ENCODE measurements at places on chromosomes 7 and 10.

- no peak for DNase-seq
These were observed 233.3 kb downstream of the SLC25A13 start for GRCh38 chr7:96088579-96088978.

DNA sequence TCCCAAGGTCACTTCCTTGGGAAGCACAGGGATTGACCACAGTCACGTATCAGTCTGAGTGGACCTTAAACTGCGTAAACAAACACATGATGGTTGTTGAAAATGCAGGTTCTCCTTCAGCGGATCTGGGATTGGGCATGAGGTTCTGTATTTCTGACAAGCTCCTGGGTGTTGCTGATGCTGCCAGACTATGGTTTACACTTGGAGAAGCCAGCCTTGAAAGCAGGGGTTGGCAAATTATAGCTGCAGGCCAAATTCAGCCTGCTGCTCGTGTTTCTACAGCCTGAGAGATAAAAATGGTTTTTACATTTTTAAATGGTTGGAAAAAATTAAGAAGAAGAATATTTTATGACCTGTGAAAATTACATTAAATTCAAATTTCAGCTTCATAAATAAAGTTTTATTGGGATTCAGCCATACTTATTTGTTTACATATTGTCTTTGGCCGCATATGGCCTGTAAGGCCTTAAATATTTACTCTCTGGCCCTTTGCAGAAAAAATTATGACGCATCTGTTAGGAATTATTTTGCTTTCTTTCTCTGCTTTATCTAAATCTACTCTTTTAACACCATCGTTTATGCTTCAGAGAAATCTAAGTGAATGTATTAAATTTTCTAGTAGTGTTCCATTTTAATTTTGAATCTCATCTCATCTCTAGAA, 109.6 kb downstream of the SH2D4B start:
- DNase-seq, result no peak

DNA sequence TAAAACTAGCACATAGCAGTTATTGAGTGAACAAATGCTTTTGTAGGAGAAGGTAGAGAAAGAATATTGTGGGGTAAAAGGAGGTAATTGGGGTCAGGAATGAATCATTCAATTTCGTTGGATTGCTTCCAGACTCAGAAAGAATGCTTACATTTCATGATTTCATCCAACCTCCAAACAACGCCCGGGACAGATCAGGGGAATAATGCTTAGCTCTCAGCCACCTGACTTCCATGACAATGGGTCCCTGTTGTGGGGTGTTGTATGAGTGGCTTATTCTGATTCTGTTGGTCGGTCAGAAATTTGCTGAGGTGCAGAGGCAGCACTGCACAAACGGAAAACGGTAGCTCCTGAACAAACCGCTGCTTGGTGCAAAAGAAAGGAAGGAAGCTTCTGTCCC, 24.0 kb upstream of the INPP5F start:
- no peak for DNase-seq

GRCh38 chr10:20949967-20950366, 52.9 kb upstream of the NEBL start:
- no peak for DNase-seq

GRCh38 chr10:47207281-47207615, 92.7 kb upstream of the GDF10 start:
- no peak for DNase-seq

DNA sequence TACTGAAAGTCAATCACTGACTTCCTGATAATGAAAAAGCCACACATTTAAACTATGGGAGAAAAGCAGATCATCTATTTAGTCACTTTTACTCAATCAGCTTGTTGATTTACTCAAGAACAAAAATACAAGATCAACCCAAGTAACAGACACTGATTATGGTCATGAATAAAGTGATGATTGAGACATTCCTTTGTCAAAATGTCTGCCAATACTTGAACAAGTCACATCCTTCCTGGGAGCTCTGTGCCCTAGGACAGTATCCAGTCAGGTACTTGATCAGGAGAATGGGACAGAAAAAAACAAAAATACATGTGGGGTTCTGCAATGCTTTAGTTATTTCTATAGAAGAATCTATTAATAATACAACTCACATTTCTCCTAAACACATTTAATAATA, 150.0 kb upstream of the NEBL start:
- DNase-seq, result no peak

- DNase-seq, result no peak
These were observed 6.6 kb upstream of the AGFG2 start for GRCh38 chr7:100532165-100533022.

- DNase-seq, result no peak
These were observed 148.8 kb upstream of the AGK start for GRCh38 chr7:141402277-141402996.

- DNase-seq, result no peak
These were observed 1.4 kb downstream of the PPP1R17 start for GRCh38 chr7:31688372-31688771.

GRCh38 chr7:29249383-29249750, 54.8 kb downstream of the CHN2 start:
- DNase-seq, result no peak

DNA sequence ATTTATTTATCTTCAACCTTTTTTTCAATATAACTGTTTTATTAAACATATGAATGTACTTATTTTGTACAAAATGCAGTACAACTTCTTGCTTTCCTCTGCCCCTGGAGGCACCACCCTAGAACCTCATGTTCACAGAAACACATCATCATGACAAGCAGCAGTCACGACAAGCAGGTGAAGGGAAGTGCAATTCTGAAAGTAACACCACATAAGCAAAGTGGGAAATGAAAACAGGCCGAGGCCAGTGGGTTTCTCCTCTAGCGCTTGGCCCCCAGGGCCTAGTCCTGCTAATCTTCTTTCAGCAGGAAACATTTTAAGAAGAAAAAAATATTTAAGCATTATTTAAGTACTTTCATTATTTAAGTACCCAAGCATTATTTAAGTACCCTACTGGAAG, 598.1 kb downstream of the SH2D4B start:
- no peak for DNase-seq

DNA sequence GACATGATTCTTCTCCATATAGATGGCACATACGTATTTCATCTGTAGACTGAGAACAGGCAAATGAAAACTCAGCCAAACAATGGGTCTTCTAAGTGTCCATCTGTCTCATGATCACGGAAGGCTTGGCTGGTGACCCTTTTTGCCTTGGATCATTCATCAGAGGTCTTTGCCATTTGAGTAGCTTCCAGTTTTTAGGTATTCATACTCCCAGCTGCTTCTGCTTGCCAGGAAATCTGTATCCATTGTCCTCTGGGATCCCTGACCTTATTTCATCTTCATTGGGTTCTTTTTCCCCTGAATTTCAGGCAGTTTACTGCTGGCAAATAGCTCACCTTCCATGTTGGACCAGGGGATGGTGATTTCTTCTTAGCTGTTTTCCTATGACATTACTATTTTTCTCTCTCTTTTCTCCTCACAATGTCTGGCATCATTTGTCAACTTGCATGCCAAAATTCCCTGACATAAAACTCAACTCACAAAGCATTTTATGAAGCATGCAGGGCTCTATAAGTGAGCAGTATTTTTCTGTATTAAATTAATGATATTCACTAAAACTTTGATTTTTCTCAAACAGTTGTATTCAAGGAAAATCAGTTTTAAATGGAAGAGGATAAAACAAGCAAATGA, 241.2 kb downstream of the DNAJB9 start:
- no peak for DNase-seq

DNA sequence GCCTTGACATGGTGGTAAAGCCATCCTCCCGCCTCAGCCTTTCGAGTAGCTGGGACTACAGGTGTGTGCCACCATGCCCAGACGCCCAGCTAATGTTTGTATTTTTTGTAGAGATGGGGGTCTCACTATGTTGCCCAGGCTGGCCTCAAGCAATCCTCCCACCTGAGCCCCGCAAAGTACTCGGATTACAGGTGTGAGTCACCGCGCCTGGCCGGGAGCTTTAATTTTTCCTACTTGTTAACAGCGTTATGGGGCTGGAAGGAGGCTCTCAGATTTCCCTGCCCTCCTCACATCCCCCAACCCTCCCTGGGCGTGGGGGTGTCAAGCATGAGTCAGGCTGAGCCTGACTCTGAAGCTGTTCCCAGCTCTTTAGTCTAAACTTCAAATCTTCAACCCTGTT, 8.3 kb downstream of the ALKBH4 start:
- DNase-seq, result no peak

- no peak for DNase-seq
These were observed 674.3 kb downstream of the INHBA start for GRCh38 chr7:41028580-41028979.

DNA sequence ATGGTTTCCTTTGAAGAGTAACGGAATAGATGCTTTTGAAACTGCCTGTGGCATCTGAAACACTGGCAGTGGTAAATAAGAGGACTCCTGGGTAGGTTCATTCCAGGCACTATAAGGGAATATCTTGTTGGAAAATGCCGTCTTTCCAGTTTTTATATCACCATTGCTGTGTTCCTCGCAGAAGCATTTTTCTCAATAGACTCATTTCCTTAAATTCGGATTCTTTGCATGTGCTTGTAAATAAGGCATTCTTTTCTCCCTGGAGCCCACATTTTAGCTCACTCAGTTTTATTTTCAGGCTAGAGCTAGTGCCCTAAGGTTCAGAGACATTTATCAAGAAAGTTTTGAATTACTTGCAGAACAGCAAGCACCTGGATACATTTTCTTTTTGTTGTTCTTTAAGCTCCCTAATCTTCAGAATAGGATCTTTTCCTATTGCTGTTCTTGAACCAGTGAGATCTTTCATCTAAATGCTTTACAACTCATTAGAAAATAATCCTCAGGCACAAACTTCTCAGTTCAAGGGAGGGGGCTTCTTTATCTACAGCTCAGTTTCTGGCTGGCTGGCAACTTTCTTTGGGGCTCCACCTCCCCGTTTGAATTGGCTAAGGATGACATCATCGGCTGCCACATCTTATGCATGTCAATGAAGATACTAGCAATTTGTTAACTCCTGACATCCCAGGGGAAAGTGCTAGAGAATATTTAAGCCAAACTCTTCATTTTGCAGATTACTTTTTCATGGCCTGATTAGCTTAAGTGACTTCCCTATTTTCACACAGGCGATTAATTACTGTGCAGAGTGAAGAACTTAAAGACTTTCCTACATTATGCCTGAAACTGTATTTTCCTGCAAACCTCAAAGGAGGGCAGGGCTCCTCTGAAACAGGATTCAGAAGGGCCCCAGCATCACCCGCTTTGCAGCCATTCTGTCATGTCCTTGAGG, 133.7 kb upstream of the RSU1 start:
- DNase-seq, result no peak

- no peak for DNase-seq
These were observed at the start of gene GNAI1 for GRCh38 chr7:80134536-80135308. Gene GNAI1 (plus strand): TSS chr7:80134831. CDS start chr7:80135161, 330 bp downstream.
